Transverse colon (tissue), 4 donors: ENCODE measurements at places on chromosomes 1 and 21.
A peak's percentile ranks its signal among the peaks of the same experiment; 100 is the strongest.

DNA sequence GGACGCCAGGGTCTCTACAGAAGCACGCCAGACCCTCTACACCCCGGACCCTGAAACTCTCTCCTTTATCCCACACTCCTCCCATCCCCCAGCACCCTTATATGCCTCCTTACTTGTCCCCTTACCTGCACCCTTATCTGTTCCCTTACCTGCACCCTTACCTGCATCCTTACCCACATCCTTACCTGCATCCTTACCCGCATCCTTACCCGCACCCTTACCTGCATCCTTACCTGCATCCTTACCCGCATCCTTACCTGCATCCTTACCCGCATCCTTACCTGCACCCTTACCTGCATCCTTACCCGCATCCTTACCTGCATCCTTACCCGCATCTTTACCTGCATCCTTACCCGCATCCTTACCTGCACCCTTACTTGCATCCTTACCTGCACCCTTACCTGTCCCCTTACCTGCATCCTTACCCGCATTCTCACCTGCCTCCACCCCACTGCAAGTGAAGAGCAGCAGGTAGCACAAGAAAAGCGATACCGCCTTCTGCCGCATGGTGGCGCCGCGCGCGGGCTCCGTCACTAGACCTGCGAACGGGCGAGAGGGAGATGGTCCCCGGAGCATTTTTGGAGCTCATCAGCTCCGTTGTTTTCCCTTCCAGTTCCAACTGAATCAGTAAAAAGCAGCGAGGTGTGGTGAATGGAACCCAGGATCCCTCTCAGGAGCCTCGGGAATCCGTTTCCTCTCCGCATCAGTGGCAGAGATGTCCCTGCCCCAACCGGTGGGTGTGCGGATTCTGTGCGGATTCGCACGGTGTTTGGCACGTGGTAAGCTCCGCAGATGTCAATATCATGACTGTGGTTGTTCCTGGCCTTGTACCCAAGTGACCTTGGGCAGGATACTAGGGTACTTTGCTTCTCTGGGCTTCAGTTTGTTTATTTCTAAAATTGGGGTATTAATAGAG is 2.9 kb downstream of the IFI6 start:
- peak overlapping the region; percentile 47 for H3K4me3 ChIP-seq
- H3K27me3 ChIP-seq = no peaks in the 10 kb centered on the region
- no peak overlapping the region for H3K27ac ChIP-seq
- H3K36me3 ChIP-seq = no peaks in the 10 kb centered on the region
- H3K4me1 ChIP-seq = no peaks in the 10 kb centered on the region

- H3K27me3 ChIP-seq = no peaks in the 10 kb centered on the region
- no peak overlapping the region for H3K4me3 ChIP-seq
- H3K36me3 ChIP-seq = peaks cover 30% of the 10 kb centered on the region
- no peak overlapping the region for H3K27ac ChIP-seq
- no peaks in the 10 kb centered on the region for H3K4me1 ChIP-seq
Observed at GRCh38 chr1:43381612-43382011, 8.0 kb downstream of the MED8 start.

DNA sequence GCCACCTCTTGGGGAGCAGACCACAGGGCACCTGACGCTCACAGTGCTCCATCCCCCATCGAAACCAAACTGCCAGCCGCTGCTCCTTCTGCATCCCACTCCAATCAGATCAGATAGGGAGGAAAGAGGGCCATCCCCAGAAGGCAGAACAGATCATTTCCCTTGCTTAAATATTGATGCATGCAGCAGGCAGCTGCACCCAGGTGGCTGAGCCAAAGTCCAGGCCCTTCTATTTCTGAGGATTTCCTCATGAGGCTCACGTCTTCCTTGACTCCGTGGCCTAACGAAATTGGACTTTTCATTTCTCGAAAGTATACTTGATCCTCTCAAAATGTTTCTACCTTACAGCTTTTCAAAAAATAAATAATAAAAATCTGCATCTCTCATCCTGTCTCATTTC is 239.2 kb downstream of the ATG4C start:
- H3K4me1 ChIP-seq = no peaks in the 10 kb centered on the region
- H3K4me3 ChIP-seq = no peak overlapping the region
- no peaks in the 10 kb centered on the region for H3K36me3 ChIP-seq
- no peak for DNase-seq
- no peak overlapping the region for H3K27ac ChIP-seq
- no peaks in the 10 kb centered on the region for H3K27me3 ChIP-seq

- H3K27me3 ChIP-seq = no peaks in the 10 kb centered on the region
- no peak for DNase-seq
- H3K4me1 ChIP-seq = no peaks in the 10 kb centered on the region
- no peaks in the 10 kb centered on the region for H3K36me3 ChIP-seq
Observed at GRCh38 chr1:54859700-54860391, 27.1 kb downstream of the DHCR24 start.

- no peak overlapping the region for H3K4me3 ChIP-seq
- no peak for DNase-seq
- H3K4me1 ChIP-seq = peaks cover 54% of the 10 kb centered on the region
- peak overlapping the region; percentile 79 for H3K27ac ChIP-seq
- H3K36me3 ChIP-seq = no peaks in the 10 kb centered on the region
Observed at GRCh38 chr1:54327386-54328065, 78.7 kb downstream of the SSBP3 start.

GRCh38 chr1:182739545-182739944 is 50.0 kb upstream of the NPL start:
- no peak for DNase-seq
- H3K4me3 ChIP-seq = no peak overlapping the region
- no peaks in the 10 kb centered on the region for H3K27me3 ChIP-seq
- no peaks in the 10 kb centered on the region for H3K36me3 ChIP-seq
- H3K27ac ChIP-seq = no peak overlapping the region
- no peaks in the 10 kb centered on the region for H3K4me1 ChIP-seq

DNA sequence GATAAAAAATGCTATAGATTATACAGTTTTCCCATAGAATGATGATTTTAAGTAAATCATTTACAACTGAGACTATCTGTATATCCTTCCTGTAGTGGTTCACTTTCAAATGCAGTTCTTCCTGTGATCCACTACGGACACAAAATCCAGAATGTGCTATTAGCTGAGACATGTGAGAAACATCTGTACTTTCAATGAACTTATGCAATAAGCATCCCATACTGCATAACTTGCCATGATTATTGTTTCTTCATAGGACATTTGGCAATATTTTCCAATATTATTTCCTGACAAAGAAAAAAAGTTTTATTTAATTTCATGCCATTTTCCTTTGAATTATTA is 83.5 kb upstream of the PRDX6 start:
- H3K27me3 ChIP-seq = no peaks in the 10 kb centered on the region
- H3K36me3 ChIP-seq = no peaks in the 10 kb centered on the region
- DNase-seq = no peak

DNA sequence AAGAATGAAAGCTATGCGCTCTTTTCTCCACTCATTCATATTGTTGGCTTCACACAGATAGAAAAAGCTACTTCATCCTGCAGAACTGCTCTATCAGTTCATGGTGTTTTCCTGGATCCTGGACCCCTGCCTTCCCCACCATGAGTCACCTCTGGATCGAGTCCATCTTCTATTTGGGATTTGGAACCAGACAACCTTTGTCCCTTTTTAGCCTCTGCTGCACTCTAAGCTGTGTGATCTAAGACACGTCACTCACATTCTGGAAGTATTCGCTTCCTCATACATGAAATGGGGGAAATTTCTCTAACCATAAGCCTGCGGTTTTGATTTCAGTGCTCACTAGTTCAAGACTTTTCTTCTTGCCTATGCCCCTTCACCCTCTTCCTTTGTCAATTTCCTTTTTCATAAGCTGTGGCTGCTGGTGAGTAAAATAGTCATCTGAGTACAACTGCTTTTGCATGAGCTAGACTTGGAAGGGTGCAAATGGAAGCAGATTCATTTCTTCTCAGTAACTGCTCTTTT is 14.1 kb upstream of the DEGS1 start:
- no peaks in the 10 kb centered on the region for H3K4me1 ChIP-seq
- no peak overlapping the region for H3K4me3 ChIP-seq
- H3K27me3 ChIP-seq = no peaks in the 10 kb centered on the region
- no peaks in the 10 kb centered on the region for H3K36me3 ChIP-seq
- H3K27ac ChIP-seq = peak overlapping the region; percentile 38
- DNase-seq = no peak

- no peak for DNase-seq
- no peak overlapping the region for H3K27ac ChIP-seq
- H3K4me3 ChIP-seq = no peak overlapping the region
- no peaks in the 10 kb centered on the region for H3K36me3 ChIP-seq
- no peaks in the 10 kb centered on the region for H3K27me3 ChIP-seq
Observed at GRCh38 chr1:213443415-213443814, 392.4 kb downstream of the RPS6KC1 start.

- H3K27ac ChIP-seq = peak overlapping the region; percentile 6
- DNase-seq = no peak
- H3K27me3 ChIP-seq = no peaks in the 10 kb centered on the region
- no peaks in the 10 kb centered on the region for H3K36me3 ChIP-seq
- no peak overlapping the region for H3K4me3 ChIP-seq
Observed at GRCh38 chr1:56573311-56573710, 6.1 kb downstream of the PLPP3 start.

DNA sequence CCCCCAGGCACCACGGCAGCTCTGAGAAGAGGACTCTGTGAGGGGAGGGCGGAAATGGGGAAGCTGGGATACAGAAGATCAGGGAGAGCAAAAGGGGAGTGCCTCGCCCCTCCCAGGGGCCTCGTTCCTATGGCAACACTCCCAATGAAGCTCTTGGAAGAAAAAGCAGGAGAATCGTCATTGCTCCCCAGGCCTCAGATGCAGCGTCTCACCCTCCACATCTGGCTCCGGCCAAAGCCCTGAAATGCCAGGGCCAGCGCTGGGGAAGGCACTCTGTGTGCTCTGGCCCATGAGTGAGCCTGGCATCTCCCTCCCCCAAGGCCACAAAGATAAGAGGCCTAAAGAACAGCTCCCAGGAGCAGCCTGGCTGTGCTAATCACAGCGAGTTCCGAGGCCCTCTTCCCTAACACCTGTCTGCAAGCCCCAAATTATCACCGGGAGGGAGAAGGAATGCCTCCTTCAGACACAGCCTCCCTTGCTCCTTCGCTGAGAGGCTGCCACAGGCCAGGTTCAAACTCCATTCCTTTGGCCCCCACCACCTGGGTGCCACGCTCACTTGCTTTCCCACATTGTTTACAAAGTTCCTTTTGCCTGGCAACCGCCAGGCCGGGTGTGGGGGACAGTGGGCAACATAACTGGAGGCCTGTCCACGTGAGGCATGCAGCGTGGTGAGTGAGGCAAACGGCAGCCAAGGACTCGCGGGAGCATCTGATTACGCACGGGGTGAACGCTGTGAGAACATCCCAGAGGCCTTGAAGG is 27.8 kb downstream of the ECE1 start:
- H3K36me3 ChIP-seq = peaks cover 7% of the 10 kb centered on the region
- no peak overlapping the region for H3K4me3 ChIP-seq
- no peaks in the 10 kb centered on the region for H3K27me3 ChIP-seq
- H3K27ac ChIP-seq = peak overlapping the region; percentile 88
- peak; percentile 56 for DNase-seq

DNA sequence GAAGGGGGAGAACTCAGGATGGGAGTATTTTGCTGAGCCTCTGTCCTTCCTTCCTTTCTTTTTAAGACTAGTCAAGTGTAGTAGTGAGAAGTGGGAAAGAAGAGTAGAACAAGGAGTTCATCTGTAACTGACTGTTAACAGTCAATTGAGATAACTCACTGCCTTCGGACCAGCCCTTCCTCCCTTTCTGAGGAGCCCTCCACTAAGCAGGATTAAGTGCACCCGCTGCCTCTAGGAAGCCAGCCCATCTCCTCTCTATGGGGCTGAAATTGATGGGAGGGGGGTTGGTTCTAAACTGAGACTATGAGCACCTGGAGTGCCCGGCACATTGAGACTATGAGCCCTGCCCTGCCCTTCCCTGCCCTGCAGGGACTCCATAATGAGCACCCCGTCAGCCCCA is 72.7 kb upstream of the TINAGL1 start:
- H3K27ac ChIP-seq = no peak overlapping the region
- no peaks in the 10 kb centered on the region for H3K4me1 ChIP-seq
- H3K36me3 ChIP-seq = no peaks in the 10 kb centered on the region
- no peaks in the 10 kb centered on the region for H3K27me3 ChIP-seq
- no peak overlapping the region for H3K4me3 ChIP-seq

- H3K4me1 ChIP-seq = peaks cover 19% of the 10 kb centered on the region
- H3K36me3 ChIP-seq = no peaks in the 10 kb centered on the region
- no peak overlapping the region for H3K27ac ChIP-seq
- DNase-seq = no peak
- no peaks in the 10 kb centered on the region for H3K27me3 ChIP-seq
- H3K4me3 ChIP-seq = no peak overlapping the region
Observed at GRCh38 chr1:8739377-8739776, 78.1 kb downstream of the RERE start.

DNA sequence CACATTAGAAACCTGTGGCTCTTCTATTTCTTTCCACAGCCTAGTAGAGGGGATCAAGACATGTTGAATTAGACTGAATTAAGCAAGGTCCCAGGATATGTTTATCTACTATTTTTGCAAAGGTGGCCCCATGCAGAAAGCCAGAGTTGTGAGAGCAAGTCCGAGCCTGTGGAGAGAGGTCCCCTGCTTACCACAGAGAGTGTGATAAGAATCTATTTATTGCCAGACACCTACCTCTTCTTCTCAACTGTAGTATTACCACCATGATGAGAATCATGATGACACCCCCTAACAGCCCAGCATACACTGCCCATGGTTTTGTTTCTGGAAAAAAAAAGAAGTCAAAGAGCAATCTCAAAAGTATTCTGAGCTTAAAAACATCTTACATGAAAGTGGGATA is 23.0 kb downstream of the SLAMF1 start:
- H3K4me1 ChIP-seq = no peaks in the 10 kb centered on the region
- H3K4me3 ChIP-seq = no peak overlapping the region
- H3K36me3 ChIP-seq = no peaks in the 10 kb centered on the region
- H3K27ac ChIP-seq = peak overlapping the region; percentile 23
- no peak for DNase-seq
- no peaks in the 10 kb centered on the region for H3K27me3 ChIP-seq

GRCh38 chr1:19312782-19313635 is 883 bp downstream of the SLC66A1 start:
- H3K27me3 ChIP-seq = no peaks in the 10 kb centered on the region
- peak overlapping the region; percentile 67 for H3K4me3 ChIP-seq
- no peak for DNase-seq
- H3K36me3 ChIP-seq = no peaks in the 10 kb centered on the region
- H3K4me1 ChIP-seq = peaks cover 14% of the 10 kb centered on the region

DNA sequence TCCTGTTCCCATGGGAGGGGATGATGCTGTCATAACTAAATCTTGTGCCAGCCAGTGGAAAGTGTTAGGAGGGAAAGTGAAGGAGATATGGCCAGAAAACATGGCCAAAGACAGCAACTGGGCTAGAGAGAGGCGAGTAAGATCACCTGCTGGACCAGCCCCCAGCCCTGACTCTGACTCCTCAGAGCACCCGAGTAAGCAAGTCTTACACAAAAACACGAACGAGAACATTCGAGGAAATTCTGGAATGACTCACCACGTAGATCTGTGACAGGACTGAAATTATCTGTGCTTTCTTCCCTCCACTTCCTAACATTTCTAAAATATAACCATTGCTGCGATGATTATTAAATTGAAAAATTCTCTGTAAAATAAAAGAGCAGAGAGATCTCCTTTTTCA is 9.2 kb downstream of the ZNF496 start:
- H3K27ac ChIP-seq = no peak overlapping the region
- no peak for DNase-seq
- peaks cover 5% of the 10 kb centered on the region for H3K36me3 ChIP-seq
- H3K27me3 ChIP-seq = no peaks in the 10 kb centered on the region
- H3K4me1 ChIP-seq = no peaks in the 10 kb centered on the region

GRCh38 chr1:226697151-226697928 is 41.7 kb downstream of the ITPKB start:
- H3K36me3 ChIP-seq = no peaks in the 10 kb centered on the region
- H3K4me3 ChIP-seq = no peak overlapping the region
- no peak for DNase-seq
- peaks cover 52% of the 10 kb centered on the region for H3K4me1 ChIP-seq
- peak overlapping the region; percentile 68 for H3K27ac ChIP-seq

GRCh38 chr1:54987427-54987826 is 7.0 kb downstream of the TMEM61 start:
- peaks cover 12% of the 10 kb centered on the region for H3K4me1 ChIP-seq
- H3K36me3 ChIP-seq = no peaks in the 10 kb centered on the region
- H3K27ac ChIP-seq = no peak overlapping the region
- no peak for DNase-seq
- no peak overlapping the region for H3K4me3 ChIP-seq
